ENCODE measurements at places on chromosomes 6 and 20.

GRCh38 chr6:15763837-15764236 lies 101.0 kb upstream of the DTNBP1 start:
- no peak for DNase-seq

- DNase-seq = no peak
Observed at GRCh38 chr6:23414051-23414445, 712.0 kb upstream of the NRSN1 start.

DNA sequence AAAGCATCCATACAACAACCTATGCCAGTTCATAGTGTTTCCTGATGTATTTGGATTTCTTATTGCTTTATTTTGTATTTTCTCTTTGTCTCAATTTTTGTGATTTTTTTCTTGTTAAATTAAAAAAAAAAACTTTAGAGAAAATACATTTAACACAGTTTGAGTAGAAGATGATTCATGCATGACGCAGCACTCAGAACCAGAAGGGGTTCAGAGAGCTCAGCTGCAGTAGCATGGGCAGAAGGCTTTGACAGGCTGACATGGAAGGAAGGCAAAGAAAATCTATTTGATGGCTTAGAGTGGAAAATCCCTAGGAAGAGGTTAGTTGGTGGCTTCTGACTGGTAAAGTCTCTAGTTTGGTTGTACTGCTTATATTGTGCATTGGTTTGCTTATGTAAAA lies 207.2 kb upstream of the STXBP5 start:
- no peak for DNase-seq

DNA sequence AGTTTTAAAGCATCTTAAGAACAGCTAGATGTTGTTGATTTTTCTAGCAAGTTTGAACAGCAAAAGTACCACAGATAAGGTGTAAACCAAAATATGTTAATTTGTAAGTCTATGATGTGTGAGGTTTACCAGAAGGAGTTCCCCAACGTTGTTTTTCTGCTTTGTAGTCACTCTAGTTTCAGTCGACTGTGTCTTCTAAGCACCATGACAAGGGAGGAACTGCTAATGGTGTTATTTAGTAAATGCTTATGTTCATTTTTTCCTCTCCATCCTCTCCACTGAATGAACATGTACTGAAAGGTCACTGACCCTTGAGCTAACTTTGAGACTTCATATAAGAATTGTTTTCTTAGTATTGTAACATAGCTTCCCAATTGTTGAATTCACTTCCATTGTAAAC lies 3.0 kb downstream of the ENPP3 start:
- no peak for DNase-seq

GRCh38 chr6:28220257-28221133 lies 4.6 kb upstream of the ZSCAN9 start:
- DNase-seq = no peak

DNA sequence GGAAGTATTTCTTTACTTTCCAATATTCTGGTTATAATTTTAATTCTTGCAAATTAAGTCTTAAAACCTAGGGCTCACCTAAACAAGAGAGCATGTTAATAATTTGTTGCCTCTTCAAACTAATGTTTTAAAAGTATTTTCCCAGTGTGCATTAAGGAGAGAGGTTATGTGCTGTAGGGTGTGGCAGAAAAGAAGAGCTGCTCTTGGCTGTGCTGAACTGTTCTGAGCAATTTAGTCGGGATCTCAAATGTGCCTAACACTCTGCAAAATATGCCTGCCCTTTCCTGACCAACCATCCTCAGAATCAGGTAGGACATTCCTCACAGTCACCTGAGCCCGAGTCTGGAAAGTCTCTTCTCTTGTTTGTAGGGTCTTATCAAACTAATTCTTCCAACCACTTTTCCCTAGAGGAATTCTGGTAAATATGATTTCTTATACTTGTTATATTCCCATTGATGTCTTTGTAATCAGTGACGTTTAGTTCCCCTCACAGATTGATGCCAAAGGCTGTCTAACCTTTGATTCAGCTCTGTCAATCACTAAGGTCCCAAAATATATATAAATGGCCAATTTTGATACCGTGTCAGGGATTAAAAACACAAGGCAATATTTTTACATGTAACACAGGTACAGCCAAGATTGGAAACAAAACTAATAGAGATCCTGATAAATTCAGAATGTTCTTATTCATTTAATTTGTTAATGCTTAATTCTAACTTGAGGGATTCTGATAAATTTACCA lies 298.4 kb downstream of the ADGB start:
- no peak for DNase-seq

DNA sequence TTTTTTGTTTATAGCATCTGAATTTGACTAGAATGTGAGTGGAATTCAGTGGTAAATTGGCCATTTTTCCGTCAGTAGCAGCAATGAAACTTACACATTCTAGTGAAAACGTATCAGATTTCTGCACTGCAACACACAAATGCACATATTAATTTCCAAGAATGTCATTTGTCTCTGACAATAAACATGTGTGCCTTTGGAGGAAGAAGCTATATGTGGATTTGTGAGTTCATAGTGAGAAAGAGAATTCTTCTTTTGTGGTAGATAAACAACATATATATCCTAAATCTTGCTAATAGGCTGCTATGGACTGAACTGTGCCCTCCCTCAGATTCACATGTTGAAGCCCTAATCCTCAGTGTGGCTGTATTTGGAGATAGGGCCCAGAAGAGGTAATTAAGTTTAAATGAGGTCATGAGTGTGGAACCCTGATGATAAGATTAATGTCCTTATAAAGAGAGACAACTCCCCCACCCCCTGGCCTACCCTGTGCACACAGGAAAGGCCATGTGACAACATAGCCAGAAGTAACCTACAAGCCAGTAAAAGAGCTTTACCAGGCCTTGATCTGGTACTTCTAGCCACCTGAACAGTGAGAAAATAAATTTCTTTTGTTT lies 200.2 kb upstream of the EYA4 start:
- no peak for DNase-seq

DNA sequence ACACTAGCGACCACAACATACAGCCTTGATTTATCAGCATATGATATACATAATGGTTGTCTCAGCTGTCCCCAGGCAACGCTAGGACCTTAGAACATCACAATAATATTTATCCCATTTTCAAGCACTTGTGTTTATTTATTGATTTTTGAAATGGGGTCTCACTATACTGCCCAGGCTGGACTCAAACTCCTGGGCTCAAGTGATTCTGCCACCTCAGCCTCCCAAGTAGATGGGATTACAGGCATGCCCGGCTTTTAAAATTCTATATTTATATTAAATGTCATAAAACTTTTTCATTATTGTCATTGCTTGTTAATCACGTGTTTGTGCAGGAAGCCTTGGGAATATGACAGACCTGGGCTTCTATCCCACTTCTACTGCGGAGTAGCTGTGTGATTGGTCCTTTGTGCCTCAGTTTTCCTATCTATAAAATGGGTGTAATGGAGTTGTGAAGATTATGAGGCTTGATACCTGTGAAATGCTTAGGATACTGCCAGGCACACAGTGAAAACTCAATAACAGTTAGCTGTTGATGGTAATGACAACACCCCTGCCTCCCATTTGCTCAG lies 10.2 kb downstream of the COL20A1 start:
- no peak for DNase-seq

- no peak for DNase-seq
Observed at GRCh38 chr6:52498538-52499017, 78.3 kb downstream of the TRAM2 start.

DNA sequence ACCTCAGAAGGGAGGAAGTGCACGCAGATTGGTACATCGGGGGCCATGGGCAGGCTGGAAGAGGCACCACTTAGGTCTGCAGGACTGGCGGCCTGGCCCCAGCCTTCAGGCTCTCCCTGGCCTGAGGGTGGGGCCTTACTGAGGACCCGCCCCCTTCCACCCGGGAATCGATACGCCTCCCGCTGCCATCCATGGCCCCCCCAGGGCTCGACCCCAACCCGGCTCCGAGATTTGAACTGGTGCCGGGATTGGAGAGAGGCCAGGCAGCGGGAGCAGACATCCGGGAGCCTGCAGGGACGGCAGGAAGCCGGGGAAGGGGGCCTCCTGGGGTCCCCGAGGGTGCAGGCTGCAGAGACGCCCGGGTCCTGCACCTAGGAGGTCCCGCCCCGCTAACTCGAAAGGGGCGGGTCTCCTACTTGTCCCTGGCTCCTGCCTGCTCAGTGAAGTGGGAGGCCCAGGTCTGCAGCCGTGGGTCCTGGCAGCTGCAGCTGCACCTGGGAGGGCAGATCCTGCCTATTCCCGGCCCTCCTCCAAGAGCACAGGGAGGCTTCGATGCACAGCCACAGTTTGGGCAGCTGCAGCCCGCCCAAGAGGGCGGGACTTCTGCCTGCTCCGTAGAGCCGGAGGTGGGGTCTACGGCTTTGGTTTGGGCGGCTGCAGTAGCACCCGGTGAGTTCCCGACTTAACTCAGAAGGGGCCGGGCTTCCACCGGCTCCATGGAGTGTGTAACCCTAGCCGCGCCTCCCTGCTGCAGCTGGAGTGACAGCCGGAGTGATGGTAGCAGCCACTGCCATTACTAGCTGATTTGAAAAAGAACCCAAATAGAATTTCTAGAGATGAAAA lies 35.2 kb upstream of the TBC1D22B start:
- DNase-seq = peak; percentile 77

GRCh38 chr6:137490961-137491360 lies 3.2 kb downstream of the OLIG3 start:
- no peak for DNase-seq

DNA sequence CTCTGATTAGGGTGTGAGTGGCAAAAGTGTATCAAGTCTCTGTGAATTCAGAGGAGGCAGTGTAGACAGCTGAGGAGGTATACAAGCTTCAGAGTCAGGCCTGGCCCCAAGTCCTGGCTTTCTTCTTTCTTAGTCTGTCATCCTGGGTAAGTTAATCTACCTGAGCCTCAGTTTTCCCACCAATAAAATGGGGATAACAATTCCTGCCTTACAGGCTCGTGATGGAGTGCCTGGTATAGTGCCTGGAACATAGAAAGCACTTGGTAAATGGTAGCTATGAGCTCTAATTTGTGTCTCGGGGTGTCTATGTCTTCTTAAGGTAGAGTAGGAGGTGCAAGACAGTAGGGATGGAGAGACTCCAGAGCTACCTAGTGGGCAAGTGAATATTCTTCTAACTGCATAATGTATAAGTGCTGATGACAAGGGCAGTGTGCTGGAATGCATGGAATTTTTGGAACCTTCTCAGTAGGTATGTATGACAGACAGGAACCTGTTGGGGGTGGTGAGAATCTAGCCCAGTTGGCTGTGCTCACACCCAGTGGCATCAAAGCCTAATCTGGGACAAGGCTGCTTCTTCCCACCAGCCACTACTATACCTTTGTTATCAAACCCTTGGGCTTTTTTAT lies 4.0 kb upstream of the SCUBE3 start:
- DNase-seq = no peak

DNA sequence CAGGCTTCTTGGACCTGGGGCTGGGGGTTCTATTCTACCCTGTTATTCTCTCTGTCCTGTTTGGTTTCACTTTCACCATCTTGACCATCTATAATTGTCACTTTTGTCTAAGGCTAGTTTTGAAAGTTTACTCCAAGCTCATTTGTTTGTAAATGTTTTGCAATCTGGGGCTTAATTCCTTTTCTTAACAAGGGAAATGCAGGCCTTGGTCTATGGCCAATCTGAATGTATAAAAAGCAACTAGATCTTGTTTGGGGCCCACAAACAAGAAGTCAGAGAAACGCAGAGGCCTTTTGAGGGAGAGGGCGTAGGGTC lies 86.3 kb upstream of the PREP start:
- no peak for DNase-seq

- no peak for DNase-seq
Observed at GRCh38 chr6:30206152-30206551, 7.1 kb downstream of the TRIM26 start.

DNA sequence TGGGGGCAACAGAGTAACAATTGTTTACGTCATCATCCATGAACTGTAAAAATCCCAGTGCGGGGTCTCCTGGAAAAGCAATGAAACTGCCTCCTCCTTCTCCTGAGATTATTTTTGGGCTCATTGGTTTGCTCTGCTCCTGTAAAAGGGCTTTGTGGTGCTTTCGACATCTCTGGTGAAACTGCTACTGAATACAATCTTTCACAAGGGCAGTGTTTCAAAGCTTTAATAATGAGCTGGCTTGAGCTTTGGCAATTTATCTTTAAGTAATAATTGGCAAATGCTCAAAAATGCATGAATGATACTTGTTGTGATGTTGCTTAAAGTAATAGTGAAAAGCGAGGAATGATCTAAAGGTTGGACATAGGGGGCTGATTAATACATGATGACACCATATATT lies 43.5 kb upstream of the ENPP1 start:
- DNase-seq = no peak

- no peak for DNase-seq
Observed at GRCh38 chr20:41717483-41717882, 99.3 kb upstream of the CHD6 start.

DNA sequence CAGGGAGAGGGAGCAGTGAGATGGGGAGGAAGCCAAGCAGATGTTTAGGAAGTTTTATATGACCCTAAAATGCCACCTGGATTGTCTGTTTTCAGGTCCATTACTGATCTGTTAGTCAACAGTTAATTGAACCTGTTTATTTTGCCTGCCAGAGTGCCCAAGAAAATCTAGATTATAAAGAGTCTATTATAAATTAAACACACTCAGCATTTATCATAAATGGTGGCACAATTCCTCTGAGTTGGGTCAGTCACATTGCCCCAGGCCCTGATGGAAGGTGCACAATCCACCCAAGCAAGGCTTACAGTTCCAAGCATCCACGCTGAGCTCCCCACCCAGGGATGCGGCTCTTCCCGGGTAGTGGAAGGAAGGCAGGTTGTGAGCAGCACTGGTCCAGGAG lies 21.4 kb upstream of the ULBP3 start:
- no peak for DNase-seq

GRCh38 chr20:50393242-50393641 lies 116.9 kb upstream of the PTPN1 start:
- DNase-seq = no peak

DNA sequence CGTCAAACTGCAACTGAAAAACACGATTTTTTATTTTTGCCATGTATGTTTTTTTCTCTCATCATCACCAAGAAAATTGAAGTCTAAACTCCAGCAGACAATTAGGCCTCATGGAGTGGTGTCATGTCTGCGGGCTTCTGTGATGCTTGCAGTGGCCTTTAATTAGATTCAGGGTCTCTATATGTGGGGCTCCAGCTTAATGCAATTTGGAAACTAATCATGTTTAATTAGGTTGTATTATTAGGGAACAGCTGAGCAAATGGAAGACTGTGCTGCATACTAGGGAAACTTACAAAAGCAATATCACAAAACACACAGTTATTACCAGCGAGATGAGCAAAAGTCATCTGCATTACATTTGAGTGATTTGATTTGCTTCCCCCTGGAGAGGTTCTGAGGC lies 132.9 kb upstream of the PMEPA1 start:
- no peak for DNase-seq

GRCh38 chr6:56399672-56400263 lies 152.4 kb upstream of the COL21A1 start:
- no peak for DNase-seq

DNA sequence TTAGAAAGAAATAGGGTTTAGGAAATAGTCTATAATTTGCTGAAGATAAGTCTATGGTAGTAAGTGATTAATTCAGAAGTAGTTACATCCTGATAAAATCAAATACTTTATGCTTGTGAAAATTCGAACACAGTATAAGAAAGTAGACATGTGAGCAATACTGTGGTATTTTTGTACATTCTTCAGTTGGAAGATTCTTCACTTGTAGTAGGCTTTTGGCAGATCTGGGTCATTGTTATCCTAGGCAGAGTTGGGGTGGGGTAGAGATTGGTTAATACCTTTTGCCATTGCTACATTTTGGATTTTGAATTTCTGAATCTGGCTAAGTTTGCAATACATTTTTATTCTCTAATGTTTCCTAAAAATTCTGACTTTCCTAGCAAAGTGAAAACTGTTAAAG lies 197.5 kb downstream of the BCKDHB start:
- no peak for DNase-seq
